Umbilical cord (tissue), 2 donors: ENCODE measurements at places on chromosomes 1 and 21.

- no peak for DNase-seq
Measured at GRCh38 chr1:246043556-246043955, 463.5 kb downstream of the SMYD3 start.

- DNase-seq: no peak
Measured at GRCh38 chr1:20725189-20726117, 7.0 kb downstream of the SH2D5 start.

GRCh38 chr1:241711326-241711725, 59.2 kb downstream of the WDR64 start:
- no peak for DNase-seq

GRCh38 chr1:76351655-76352054, 277.1 kb downstream of the ST6GALNAC3 start:
- no peak for DNase-seq

GRCh38 chr1:162502928-162503327, 5.3 kb downstream of the UHMK1 start:
- DNase-seq: no peak

- DNase-seq: no peak
Measured at GRCh38 chr1:172203135-172203823, 217.2 kb upstream of the C1orf105 start.

DNA sequence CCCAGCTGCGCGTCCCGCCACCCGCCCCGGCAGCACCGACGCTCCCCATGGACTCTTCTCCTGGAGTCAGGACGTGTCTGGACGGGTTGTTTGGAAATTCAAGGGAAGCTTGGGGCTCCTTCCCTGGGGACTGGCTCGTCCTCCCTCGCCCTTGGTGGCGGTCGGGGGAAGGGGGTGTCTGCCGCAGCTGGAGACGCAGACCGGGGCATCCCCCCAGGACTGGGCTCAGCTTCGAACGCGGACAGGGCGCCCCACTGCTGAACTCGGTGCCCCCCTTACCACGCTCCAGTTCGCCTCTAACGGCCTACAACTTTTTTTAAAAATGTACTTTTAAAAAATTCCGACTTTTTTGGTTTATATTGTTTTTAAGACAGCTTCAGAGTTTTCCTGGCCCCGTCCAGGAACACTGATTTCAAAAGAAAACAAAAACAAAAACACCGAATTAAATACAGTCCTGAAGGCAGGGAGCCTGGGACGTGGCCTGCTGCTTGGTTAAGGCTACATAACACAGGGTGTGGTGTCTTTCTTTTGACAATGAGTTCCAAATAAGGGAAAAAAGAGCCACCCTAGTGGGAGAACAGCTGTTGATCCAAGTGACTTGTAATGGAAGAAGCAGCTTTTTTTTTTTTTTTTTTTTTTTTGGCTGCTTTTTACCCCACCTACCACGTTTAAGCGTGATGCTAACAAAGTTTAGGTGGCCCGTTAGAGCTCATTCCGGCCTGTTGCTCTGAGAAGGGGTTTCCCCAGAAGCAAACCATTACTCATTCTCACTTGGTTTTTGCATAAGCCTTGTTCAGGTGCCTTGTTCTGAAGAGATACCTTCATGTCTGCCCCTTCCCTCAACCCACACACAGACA, 862 bp upstream of the DIPK1A start:
- peak; percentile 60 for DNase-seq

GRCh38 chr1:7749126-7749525, 22.0 kb upstream of the VAMP3 start:
- DNase-seq: no peak

- no peak for DNase-seq
Measured at GRCh38 chr1:224377676-224378006, 21.0 kb downstream of the CNIH4 start.

- no peak for DNase-seq
Measured at GRCh38 chr1:183831311-183831710, 26.4 kb downstream of the RGL1 start.

DNA sequence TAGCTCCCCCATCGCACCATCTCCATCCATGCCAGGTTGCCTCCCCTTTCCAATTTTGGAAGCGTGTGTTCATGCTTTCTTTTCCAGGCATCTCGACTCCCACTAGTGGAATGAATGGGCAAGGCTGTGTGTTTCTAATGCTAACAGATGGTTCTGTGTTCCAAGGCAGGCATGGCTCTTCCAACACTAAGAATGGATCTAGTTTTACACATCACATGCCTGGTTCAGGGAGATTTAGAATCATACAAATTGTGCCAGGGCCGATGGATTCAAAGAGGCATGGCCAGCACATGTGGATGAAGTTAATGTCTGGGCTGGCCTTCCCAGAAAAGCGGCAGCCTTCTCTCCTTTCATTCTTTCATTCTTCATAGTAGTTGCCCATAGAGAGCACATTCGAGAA, 438.7 kb downstream of the PRDM2 start:
- DNase-seq: peak; percentile 34
